ENCODE measurements at places on chromosomes 1 and 21.

DNA sequence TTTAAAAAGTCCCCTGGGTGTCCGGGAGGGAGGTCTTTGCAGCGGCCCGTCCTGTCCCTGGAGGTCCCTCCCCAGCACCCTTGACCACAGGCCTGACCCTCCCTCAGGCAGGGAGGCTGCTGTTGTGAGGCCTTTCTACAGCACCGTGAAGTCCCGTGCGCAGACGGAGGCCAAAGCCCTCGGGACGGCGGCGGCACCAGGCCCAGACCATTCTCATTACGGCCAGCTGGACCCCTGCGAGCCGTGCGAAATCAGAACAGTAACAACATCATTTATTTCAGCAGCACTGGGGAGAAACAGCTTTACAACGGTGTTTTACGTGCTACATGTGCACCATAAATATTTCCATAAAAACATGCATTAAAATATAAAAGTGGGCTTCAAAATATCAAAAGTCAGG is 101.4 kb upstream of the ACTRT2 start:
- DNase-seq = no peak

- no peak for DNase-seq
Observed at GRCh38 chr21:35243171-35243570, 194.1 kb upstream of the RUNX1 start.

- DNase-seq = no peak
Observed at GRCh38 chr1:21786640-21787039, 3.7 kb upstream of the USP48 start.

GRCh38 chr1:235017191-235017590 is 111.4 kb downstream of the TOMM20 start:
- DNase-seq = no peak

DNA sequence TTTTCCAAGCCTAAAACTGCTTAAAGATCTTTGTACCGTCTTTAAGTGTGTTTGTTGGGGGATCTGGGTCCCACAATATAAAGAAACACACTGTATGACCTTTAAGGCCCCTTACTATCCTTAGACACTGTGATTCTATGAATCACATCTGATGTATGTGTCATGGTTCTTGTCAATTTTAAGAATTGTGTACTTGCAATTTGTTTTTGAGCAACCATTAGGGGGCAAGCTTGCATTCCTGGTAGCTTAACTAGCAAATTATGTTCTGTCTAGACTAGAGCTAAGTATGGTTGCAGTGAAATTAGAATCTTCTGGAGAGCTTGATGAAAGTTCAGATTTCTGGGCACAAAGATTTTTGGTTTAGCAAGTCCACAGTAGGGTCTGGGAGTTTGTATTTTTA is 219.5 kb downstream of the TPR start:
- DNase-seq = no peak

DNA sequence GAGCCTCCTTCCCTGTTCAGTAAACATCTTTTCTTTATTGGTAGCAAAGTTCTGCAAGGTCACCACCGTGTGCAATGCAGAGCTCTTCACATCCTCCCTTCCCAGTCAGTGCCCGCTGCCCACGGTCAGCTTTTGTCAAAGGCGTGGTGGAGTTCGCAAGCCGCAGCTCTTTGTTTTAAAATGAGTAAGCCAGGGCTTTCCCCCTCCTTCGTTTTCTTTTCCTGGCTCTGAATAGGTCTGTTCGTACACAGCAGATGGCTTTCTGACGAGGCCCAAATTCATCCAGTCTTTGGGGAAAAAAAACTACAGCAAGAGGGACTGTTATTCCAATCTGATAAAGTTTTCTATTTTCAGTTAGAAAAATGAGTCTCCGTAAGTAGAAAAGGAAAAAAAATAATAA is 153.2 kb downstream of the LRIG2 start:
- no peak for DNase-seq

DNA sequence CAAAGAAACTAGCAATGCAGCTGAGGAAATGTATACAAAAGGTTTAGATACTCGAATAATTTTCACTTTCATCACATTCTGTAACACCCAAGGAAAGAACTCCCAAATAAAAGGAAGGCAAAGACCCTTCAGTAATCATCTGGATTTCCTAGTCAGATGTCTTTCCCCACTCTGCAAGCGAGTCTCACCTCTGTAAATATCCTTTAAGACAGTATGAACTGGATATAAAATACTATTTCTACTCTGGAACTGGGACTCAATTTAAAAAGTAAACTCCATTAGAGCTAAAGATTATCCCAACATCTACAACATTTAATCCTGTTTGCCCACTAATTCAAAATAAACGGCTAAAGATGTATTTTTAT is 27.0 kb downstream of the C2CD2 start:
- DNase-seq = no peak

GRCh38 chr1:90721210-90722194 is 4.4 kb upstream of the BARHL2 start:
- DNase-seq = no peak

DNA sequence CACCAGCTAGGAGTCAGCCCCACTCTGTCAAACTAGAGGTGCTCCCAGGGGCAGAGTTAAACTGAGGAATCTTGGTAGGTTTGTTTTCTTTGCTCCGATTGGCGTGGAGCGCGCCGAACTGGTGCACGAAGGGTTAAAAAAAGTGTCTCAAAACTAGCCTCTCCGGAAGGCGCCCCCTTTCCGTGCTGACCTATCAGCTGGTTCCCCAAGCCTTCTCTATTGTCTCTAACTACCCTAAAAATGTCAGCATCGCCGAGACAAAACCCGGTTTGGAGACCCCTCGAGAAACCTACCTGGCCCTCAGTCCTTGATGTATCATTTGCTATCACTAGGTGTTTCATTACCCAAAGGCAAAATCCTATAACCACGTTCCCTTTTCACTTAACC is 2.2 kb downstream of the TGFB2 start:
- no peak for DNase-seq

DNA sequence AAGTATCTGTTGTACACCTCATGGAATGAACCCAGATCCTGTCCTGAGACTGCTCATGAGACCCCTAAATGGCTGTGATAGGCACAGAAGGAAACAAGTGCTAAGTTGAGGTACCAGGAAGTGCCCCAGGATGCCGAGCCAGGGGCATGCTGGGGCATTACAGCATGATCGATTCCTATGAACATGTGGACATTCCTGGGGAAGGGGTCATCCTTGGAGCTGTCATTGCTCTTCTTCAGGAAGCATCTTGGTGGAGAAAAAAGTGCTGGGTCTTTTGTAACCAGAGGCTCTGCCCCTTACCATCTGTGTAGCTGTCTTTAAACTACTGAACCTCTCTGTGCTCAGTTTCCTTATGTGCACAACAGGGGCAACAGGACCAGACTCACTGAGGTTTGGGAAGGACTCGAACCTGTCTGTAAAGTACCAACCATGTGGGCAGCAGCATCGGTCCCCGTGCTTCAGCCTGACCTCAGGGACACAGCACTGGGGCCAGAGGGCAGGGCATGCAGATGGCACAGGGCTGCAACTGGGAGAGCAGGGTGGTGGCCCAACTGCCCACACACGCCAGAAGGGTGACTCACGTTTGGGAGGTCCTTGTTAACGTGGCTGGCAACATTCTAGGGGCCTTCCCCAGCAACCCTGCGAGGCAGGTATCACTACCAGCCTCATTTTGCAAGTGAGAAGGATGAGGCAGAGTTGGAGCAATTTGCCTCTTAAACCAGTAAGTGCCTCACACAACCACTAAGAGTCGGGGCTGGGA is 142.3 kb upstream of the EDN2 start:
- DNase-seq = no peak

GRCh38 chr1:20278692-20279130 is 12.0 kb upstream of the VWA5B1 start:
- no peak for DNase-seq

DNA sequence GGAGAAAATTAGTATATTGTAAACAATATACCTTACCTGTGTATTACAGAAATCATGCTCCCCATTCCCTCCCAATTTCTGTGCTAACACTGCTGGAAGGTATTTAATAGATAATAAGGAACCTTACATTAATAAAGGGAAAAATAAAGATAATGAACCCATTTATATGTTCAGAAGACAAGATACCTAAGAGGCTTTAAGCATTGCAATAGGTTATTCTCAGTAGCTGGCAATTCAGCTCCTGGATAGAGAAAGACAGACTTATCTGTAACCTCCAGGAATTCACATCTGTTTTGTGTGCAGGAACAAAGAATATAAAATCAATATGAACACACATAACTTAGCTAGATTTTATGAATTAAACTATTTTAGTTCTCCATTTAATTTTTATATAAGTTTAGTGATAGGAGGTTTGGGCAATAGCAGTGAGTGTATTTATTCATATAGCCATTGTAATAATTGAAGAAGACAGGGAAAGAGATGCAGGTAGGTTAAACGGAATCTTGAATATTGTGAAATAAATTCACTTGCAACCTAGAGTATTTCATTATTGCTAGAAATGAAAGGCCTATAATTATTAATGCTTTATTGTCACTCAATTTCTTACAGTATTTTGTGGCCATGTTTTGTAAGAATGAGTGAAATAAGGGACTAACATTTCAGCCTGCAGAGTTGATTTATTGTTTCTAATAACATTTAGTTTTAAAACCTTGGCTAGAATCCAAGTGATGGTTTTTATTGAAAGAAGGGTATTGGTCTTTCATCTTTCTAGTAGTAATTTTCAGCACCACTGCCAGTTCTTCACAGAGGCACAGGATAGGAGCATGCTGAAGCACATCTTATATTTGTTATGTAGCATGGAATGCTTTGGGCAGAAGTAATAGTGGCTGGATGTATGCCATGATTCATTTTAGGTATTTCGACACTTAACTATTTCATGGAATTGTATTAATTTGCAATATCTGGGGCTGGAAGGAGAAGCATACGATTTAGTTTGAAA is 1.5 kb downstream of the XPR1 start:
- no peak for DNase-seq

- peak; percentile 75 for DNase-seq
Observed at GRCh38 chr1:212432661-212433576, at the start of gene NENF. TSS of gene NENF (plus strand) at chr1:212432920. CDS start at chr1:212432944, 24 bp downstream.

- DNase-seq = no peak
Observed at GRCh38 chr1:205947024-205947423, 3.8 kb upstream of the SLC26A9 start.

DNA sequence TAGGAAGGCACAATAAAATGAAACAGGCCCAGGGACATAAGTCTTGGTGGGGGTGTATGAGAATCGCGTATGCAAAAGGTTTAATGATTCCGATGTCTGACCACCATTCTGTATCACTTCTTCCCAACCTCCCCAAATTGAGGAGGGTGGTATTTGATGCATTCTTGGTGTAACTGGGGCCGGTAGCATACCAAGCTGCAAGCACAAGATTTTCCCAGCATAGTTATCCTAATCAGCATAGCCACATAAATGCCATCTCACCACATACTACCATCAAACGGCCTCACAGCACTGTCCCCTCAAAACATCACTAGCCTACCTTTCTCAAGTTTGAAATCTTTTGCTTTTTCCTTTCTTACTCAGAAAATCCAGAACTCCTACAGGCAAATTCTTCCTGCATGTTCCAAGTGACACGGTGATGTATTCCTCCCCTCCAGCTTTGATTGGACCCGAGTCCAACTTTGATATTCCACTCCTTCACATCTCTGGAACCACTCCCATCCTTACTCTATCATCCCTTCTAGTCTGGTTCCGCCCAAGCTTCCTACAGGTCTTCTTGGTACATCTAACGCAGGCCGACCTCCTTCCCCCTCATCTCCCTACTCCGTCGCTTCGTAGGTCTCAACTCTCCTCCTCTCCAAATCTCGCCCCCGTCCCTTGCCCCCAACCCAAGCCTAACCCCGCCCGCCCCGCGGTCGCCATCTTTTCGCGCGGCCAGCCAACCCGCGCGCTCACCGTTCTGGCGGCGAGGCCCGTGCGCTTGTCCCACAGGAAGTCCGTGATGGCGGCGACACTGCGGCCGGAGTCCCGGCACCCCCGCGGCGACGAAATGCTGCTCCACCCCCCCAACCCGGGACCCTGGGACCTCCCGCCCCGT is 600 bp downstream of the CLK2 start:
- no peak for DNase-seq

GRCh38 chr1:93616996-93617669 is 64.5 kb downstream of the BCAR3 start:
- no peak for DNase-seq

DNA sequence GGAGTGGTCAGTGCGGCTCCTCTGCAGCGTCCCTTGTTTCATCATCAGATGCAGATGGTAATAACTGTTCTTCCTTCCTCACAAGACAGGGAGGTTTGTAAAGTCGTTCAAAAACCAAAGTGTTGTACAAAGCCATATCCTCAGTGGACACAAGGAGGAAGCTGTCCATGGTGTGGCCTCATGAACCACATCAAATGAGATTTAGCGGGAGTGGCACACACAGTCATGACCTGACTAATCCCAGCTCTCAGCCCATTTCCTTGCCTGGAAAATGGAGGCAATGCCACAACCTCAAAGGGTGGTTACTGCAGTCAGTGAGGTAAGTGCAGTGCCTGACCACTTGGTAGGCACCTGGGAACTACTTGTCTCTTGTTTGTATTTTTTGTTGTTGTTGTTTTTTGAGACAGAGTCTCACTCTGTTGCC is 13.4 kb downstream of the ENTREP3 start:
- DNase-seq = no peak

DNA sequence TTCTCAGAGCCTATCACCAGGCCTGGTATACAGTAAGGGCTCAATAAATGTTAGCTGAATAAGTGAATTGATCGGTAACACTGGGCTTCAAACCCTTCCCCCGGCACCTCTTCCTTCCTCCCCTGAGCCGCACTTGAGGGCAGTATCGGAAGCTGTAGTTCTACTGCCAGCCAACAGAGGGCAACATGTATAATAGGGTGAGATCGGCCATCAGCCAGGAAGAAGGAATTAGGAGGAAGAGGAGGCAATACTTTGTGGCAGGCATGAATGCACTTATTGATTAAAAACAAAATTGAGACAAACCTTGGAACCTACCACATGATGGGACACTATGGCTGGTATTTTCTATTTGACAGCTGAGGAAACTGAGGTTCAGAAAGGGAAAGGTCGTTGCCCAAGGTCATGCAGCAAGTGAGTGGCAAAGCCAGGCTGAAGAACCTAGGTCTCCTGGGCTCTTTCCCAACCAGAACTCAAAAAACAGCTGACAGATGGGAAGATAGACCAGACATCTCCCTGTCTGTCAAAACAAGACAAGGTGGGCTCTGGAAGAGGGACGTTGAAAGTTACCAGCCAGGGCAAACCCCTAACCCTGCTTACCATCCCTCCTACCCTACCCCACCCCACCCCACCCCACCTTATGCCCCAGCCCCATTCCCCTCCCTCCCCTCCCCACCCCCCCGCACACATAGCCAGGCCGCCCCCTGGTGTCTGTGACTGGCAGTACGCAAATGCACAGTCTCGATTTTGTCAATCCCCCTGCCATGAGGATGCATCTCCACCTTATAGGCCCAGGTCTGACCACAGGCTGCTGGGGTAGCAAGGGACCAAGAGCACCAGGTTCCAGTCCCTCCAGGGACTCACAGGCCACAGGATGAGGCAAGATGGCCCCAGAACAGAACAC is 107.3 kb upstream of the RUNX3 start:
- DNase-seq = peak; percentile 67

GRCh38 chr1:29532285-29532684 is 296.0 kb downstream of the PTPRU start:
- DNase-seq = no peak
